DMS79 treated with DMSO at 0.1 percent for 48 hours (cell line): ENCODE measurements at places on chromosomes 2 and 18.

- DNase-seq = no peak
Observed at GRCh38 chr2:27960237-27960912, 69.8 kb downstream of the BABAM2 start.

DNA sequence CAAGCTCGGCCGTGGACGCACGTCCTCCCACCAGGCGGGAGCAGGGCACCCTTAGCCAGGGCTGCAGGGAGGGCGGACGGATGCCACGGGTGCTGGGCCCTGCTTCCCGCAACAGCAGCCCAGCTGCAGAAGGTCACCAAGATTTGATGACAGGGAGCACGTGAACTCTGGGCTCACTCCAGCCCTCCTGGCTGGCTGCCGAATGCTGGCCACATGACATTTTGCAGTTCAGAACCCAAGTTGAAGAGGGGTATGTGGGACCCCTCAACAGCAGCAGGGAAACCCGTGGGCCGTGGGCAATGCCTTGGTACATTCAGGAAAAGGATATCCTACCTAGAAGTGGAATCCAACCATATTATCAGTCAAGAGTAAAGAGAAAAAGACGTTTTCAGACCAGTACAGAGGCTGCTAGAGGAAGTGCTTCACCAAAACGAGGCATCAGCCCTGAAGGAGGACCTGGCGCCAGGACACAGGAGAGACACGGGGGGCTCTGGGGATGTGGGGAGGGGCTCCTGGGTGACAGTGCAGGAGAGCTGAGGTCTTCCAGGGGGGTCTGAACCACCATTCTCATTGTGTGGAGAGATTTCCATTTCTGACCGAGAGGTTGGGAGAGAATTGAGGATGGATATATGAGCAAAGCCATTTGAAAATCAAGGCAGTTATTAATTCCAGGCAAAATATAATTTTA, 107.4 kb upstream of the CTDP1 start:
- DNase-seq = no peak

GRCh38 chr2:199757233-199757870, 93.6 kb downstream of the FTCDNL1 start:
- DNase-seq = peak; percentile 76

DNA sequence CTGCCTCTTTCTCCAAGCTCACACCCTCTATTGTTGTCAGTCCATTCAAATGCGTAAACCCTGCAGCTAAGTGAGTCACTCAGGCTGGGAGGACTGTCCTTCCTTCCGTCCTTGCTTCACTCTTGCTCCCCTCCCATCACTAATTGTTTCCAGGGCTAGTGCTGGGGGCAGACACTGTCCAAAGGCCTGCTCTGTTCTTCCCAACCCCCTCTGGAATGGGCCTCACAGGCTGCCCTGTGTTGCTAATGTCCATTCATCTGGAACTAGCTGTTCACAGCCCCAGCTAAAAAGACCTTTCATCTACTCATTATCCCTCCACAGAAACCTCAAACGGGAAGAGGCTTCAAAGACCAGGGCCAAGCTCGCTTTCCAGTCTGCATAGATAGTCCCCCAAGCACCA, 31.9 kb upstream of the NRP2 start:
- DNase-seq = no peak

DNA sequence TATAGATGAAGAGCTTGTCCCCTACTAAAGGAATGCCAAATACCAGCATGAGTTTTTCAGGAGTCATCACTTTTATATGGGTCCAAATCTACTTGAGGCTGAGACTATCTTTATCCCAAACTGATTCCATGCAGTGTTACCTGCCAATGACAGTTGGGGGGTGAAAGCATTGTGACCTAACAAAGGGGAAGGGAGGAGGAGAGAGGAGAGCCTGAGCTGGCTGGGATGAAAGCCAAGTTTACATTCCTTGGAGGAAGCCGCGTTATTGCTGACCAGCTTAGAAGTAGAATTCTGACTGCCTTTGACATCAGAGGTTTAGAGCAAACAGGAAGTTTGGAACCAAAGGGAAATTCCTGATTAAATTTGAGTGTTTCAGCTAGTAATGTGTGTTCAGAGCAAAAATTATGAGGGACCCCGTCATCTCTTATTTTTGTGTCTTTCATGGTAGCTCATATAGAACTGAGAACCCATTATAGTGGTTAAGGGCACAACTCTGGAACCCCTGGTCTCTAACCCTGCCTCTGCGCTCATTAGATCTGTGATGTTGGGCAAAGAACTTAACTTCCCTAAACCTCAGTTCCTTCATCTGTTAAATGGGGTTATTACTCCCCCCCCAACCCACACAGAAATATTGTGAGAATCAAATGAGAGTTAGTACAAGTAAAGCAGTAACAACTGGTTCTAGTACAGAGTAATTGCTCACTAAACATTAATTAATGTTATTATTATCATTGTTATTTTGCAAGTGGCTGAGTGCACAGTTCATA, 199.3 kb upstream of the EPAS1 start:
- DNase-seq = no peak

DNA sequence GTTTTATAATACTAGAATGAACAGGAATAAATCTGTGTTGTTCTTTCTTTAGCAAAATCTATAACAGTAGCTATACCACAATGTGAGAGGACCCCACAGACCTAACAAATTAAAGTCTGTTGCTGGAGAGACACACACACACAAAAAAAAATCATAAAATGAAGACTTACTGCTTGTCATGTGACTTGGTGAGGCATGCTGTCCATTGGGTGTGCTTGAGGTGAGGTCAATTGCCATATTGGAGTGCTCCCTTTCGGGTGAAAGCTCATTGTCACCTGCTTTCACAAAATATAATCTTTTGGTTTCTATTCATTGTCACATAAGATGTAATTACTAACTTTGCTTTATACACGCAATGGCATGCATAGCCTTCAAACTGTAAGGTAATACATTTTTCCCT, 3.9 kb downstream of the IKZF2 start:
- no peak for DNase-seq

DNA sequence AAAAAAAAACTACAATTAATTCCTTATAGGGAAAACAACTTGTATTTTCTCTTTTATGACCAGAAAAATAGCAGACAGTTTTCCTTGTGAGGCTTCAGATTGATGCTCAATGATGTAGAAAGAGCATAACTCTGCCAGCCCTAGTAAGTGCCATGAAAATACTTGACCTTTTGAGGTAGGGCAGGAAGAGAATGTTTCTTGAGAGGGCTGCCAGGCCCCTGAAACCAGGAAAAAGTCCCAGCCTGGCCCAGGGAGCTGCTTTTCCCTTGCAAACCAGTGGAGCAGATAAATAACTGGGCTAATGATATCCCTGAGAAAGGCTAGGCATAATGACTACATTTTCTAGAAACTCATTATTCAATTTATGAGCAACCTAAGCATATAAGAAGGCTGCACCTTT, 126.8 kb downstream of the SLC8A1 start:
- DNase-seq = no peak

GRCh38 chr2:63053889-63054602, 3.4 kb downstream of the OTX1 start:
- no peak for DNase-seq

- no peak for DNase-seq
Observed at GRCh38 chr18:36337679-36338402, 40.3 kb downstream of the FHOD3 start.

DNA sequence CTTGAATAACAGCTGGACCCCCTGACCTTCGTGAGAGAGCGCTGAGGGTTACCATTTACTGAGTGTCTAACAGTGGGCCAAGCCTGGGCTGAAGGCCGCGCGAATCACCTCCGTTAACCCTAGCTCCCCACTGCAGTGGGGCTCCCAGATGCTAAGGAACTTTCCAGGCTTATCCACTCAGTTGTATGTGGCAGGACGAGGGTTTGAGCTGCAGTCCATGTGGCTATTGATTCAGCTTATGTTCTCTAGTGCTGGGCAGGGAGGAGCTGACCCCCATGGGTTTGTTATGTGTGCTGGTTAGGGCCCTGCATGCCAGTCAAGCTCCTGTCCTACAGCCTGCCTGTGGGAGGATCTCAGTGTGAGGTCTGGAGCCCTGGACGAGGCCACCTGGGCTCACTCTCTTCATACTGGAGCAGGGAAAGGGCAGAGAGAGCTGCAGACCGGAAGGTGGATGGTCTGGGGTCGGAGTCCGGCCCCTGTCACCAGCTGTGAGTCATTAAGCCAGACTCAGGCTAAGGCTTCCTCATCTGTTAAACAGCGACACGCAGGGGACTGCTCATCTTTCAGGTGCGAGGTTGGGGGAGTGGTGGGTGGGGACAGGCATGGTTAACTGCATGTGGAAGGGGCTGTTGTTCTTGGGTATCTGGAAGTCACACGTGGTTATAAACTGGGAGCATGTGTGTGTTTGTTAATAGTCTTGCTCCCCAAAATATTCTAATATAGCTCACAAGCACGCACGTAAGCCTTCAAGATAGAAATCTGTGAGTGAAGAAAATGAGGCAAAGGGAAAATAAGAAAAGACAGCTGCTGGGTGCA, 6.6 kb downstream of the PSD4 start:
- no peak for DNase-seq

GRCh38 chr2:110650346-110650745, 27.5 kb downstream of the BUB1 start:
- no peak for DNase-seq

- no peak for DNase-seq
Observed at GRCh38 chr2:96356889-96357288, 21.3 kb downstream of the NCAPH start.

DNA sequence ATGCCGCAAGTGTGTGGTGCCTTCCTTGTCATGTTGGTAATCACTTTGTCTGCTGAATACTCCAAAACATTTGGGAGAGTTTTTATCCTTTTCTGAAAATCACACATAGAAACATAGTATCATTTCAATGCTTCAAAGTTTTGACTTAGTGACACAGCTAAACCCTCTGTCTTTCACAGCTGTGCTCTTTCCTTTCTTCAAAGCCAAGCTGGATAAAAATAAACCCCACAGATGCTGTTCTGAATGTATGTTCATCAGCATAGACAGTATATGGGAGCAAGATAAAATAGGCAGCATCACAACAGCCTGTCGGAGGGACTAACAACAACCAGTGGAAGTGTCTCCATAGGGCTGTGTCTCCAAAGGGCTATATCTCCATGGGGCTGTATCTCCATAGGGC, 331.3 kb upstream of the DCC start:
- no peak for DNase-seq

GRCh38 chr2:45714679-45715078, 63.2 kb downstream of the PRKCE start:
- DNase-seq = no peak

- DNase-seq = no peak
Observed at GRCh38 chr2:98137196-98137595, 50.2 kb downstream of the VWA3B start.

- no peak for DNase-seq
Observed at GRCh38 chr2:73503992-73504570, 118.4 kb downstream of the ALMS1 start.

DNA sequence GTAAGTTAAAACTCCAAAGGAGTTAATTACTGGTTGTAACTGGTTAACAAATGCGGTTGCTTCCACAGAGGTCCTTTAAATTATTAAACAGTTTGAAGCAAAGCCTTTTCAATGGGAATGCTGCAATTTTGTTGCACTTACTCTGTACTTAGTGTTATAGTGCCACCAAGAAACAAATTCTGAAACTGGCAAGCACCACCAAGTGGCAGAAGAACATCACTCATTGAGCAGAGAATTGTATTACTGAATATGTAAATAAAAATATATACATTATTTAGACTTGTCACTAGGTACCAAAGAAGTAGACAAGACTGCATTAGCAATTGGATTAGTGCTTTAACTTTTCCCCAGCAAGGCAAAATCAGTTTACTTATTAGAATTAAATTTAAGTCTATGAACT, 2.6 kb upstream of the TMEFF2 start:
- no peak for DNase-seq

DNA sequence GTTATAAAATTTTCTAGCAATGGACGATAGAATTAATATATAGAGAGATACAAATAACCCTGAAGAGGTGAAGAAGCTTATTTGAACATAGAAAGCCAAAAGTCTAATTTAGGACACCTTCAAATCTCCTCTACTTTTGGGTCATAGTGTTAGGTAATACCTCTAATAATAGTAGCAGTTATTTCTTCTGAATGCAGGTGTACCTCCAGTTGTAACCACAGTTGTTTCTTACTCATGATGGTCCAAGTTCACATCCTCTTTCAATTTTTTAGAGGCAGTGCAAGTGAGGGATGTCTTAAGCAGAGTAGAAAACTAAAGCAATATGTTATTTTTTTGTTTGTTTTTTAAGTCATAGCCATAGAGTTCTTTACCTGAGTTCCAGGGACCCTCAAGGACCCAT, 429.5 kb downstream of the CCDC85A start:
- DNase-seq = no peak

GRCh38 chr18:79411614-79412526, 16.1 kb downstream of the NFATC1 start:
- DNase-seq = no peak

- DNase-seq = no peak
Observed at GRCh38 chr2:108612514-108613183, 78.4 kb downstream of the LIMS1 start.

DNA sequence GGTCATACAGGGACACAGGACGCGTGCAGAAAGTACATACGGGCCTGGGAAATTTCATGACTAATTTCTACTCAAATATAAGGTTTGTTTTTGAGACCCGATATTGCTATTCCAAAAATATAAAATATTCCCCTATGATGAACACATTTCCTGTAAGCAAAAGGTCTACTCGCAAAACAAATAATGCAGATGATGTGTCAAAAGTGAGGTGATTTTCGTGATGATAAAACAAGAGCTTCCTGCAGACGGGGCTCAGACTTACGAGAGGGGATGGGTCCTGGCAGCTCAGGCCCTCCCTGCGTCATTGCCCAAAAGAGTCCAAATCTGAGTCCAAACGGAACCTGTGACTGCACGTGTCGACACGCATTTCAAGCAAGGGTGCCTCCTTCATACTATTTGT, 62.7 kb downstream of the MBP start:
- no peak for DNase-seq

- DNase-seq = no peak
Observed at GRCh38 chr18:59274533-59274928, 1.3 kb upstream of the RAX start.

- no peak for DNase-seq
Observed at GRCh38 chr18:55479656-55480420, 108.2 kb downstream of the TCF4 start.

DNA sequence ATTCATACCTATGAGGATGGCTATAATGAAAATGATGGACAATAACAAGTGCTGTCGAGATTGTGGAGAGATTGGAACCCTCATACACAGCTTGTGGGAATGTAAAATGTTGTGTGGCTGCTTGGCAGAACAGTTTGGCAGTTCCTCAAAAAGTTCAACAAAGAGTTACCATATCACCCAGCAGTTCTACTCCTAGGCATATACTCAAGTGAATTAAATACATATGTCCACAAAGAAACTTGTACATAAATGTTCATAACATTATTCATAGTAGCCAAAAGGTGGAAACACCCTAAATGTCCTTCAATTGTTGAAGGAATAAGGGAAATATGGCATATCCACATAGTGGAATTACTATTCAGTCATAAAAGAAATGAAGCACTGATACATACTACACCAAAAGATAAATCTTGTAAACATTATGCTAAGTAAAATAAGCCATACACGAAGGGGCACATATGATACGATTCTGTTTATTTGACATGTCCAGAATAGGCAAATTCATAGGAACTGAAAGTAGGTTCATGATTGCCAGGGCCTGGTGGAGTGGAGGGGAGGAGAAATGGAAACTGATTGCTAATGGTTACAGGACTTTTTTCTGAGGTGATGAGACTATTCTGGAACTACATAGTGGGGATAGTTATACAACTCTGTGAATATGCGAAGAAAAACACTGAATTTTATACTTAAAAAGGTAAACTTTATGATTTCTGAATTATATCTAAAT, 92.1 kb downstream of the ADAM23 start:
- DNase-seq = no peak

- no peak for DNase-seq
Observed at GRCh38 chr18:68992719-68993482, 195.0 kb downstream of the CCDC102B start.
